ENCODE measurements at places on chromosomes 4 and X.

GRCh38 chr4:47882228-47882627, 32.2 kb downstream of the NFXL1 start:
- no peak for DNase-seq

- no peak for DNase-seq
Observed at GRCh38 chr4:5709207-5709575, 832 bp upstream of the EVC2 start.

DNA sequence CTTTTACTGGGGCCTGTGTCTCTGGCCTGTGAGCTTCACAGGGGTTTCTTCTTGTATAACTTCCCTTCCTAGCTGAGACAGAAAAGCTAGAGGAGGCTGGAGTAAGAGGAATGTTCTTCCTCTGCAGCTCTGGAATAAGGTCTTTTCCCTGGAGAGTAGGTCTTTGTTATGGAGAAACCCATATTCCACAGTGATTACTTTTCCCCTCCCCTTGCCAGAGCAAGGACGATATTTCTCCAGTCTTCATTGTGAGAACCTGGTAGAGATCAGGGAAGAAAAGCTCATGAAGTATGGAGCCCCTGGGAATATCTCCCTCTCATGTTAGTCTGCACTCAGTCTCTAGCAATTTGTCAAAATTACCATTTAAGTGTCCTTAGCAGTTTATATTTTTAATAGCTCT, 18.7 kb upstream of the GLRB start:
- no peak for DNase-seq

- no peak for DNase-seq
Observed at GRCh38 chrX:18647621-18648020, 24.3 kb downstream of the RS1 start.

- DNase-seq, result no peak
Observed at GRCh38 chr4:35526456-35526855, 717.9 kb downstream of the ARAP2 start.

GRCh38 chr4:57148831-57149505, 38.8 kb upstream of the IGFBP7 start:
- DNase-seq, result no peak

- DNase-seq, result peak; percentile 24
Observed at GRCh38 chrX:115679460-115679859, 118.5 kb downstream of the PLS3 start.

GRCh38 chr4:81617545-81617944, 145.8 kb upstream of the RASGEF1B start:
- DNase-seq, result no peak

GRCh38 chr4:99754756-99755155, 61.9 kb upstream of the DAPP1 start:
- DNase-seq, result no peak

- peak; percentile 84 for DNase-seq
Observed at GRCh38 chr4:38529189-38530115, 134.5 kb upstream of the KLF3 start.

DNA sequence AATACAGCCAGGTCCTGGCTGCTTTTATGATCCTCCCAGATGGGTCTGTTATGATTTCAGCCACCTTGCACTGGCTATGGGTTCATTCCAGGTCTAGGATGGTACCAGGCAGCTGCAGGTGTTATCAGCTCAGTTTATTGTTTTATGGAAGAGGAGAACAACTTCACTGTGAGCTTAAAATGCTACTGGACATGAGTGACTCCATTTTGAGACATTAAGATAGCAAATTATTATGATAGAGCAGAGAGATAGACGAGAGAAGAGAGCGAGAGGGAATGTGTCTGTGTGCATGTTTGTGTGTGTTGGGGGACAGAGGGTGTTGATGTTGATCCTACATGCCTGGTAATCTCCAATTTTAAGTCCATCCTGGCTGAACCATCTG, 820.2 kb downstream of the FSTL5 start:
- no peak for DNase-seq

DNA sequence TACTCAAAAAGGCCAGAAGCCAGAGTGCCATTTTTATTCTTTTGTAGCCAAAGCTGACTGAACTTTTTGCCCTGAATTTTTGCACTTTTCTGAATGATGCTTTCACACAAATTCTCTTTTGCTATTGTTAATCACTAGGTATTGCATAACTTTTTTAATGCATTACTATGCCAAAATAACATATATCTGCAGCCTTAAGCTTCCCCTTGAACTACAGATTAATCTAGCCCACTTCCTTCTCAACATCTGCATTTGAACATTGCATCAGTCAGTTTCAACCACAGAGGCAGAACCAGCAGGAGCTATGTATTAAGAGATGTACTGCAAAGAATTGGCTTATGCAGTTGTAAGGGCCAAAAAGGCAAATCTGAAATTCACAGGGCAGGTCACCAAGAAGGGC, 197.6 kb upstream of the GYPA start:
- no peak for DNase-seq

GRCh38 chr4:567457-568350, 8.4 kb downstream of the TMEM271 start:
- DNase-seq, result no peak

DNA sequence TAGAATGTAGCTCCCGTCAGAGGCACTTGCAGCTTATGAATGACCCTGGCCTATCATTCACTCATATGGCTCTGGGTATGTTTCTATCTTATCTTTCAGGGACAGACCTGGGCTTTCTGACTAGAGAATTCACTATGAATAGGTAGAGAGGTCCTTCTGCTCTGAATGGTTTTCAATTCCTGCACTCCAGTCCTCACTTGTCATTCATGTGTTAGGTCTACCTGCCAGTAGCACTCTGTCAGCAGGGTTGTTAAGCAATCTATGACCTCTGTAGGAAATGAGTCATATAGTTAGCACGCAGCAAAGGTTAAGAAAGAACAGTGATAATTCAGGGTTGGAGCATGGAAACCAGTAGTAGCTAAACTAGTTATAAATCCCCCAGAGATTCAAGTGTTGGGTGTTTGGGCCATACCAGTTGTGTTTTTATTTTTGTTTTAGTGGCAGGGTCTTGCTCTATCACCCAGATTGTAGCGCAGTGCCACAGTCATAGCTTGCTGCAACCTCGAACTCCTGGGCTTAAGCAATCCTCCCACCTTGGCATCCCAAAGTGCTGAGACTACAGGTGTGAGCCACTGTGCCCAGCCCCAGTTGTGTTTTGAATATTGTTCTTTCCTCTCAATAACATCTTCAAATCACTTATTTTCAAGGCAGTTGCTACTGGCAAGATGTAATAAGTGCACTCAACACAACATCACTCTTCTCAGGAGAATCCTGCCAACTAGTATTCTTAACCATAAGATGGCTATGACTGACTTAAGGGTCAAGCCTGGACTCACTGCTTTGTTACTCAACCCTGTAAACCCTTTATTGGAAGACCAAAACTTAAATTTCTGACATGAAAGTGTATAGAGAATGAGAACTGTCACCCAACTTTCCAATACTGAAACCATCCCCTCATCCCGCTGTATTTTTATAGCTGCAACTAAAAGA, 25.1 kb downstream of the ARL13A start:
- no peak for DNase-seq

DNA sequence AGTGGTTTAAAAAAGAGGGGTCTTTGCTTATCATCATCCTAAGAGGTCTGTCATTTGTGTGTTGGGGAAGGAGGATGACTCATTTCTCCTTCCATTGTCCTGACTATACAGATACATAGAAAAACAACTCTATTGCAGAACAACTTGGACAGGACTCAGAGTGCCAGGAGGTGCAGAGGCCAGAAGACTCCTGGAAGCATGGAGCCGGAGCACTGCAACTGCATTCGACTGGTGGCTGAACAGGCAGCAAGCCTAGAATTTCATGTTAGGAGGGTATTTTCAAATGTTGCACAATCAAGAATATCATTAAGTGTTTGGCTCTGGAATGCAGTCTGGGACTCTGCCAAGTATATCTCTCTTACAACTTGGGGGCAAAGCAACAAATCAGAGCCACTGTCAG, 35.0 kb upstream of the MAML3 start:
- DNase-seq, result no peak

GRCh38 chr4:158214856-158215255, 4.6 kb downstream of the TMEM144 start:
- no peak for DNase-seq

- DNase-seq, result no peak
Observed at GRCh38 chr4:19577097-19577496, 674.6 kb upstream of the SLIT2 start.

DNA sequence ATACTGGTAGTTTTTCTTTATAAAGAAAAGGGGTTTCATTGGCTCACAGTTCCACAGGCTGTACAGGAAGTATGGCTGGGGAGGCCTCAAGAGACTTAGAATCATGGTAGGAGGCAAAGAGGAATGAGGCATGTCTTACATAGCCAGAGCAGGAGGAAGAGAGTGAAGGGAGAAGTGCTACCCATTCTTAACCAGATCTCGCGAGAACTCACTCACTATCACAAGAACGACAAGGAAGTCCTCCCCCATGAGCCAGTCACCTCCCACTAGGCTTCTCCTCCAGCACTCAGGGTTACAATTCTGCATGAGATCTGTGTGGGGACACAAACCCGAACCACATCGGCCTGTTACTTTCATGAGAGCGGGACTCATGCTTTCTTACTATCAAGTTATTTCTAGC, 240.5 kb downstream of the TENM3 start:
- no peak for DNase-seq

DNA sequence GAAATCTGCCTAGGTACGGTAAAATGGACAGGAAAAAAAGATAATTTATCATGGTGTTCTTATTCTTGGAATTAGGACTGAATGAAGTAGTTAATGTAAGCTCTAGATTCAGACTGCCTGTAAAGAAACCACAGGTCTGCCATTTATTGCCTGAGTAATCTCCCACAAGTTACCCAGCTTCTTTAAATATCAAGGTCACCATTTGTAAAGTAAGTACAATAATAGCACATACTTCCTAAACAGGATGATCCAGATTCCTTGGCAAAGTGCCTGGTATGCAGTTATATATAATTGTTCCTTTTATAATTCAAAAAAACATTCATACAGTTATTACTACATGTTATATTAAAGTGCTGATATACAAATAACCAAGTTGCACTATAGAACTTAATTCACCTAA, 368.6 kb downstream of the HNRNPD start:
- DNase-seq, result no peak

DNA sequence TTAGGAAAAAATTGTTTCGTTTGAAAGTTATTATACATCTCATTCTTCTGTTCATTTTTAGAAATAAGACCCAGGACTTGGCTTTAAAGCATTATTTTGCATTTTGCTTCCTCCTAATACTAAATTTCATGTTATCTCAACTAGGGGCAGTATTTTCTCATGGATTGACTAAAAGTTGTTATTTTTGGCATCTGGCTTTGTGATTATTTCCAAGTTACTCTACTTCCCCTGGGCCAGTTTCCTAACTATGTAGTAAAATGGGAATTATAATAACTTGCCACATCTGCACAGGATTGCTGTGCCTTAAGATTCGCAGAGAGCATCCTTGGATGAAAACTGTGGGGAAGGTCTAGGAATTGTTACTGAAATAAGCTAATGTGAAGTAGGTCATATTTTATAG, 3.0 kb downstream of the RBPJ start:
- DNase-seq, result no peak

GRCh38 chrX:153873282-153874084, 12.5 kb downstream of the L1CAM start:
- no peak for DNase-seq

- DNase-seq, result no peak
Observed at GRCh38 chr4:114226968-114227760, 247.7 kb upstream of the ARSJ start.

DNA sequence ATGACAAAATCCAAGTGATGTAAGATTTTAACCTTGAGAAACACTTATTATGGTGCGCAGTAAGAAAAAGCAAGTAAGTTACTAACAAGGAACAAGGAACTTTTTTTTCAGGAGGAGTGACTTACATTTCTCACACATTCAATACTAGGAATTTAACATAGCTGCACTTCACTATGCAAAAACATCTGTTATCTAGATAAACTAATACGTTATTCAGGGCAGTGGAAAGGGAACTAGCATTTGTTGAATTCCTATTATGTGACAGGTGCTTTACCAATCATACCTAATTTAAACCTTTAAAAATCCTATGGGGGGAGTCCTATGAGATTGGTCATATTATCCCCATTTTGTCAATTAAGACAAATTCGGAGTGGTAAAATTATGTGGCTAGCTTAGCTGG, 238.0 kb downstream of the NR3C2 start:
- no peak for DNase-seq

DNA sequence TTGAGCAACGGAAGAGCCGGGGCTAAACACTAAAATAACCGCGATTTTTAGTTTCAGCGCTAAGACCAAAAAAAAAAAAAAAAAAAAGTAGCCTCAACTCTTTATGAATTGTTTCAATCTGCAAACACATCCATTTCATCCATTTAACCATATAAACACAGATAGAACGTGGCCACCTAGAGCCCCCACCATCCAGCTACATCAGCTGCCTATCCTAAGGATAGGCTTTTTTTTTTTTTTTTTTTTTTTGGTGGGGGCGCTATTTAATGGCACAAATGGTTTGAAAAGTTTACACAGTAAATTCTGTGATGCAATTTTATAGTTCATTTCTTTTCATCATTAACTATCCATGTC, 492 bp upstream of the HDAC8 start:
- no peak for DNase-seq

- DNase-seq, result no peak
Observed at GRCh38 chr4:88315460-88316017, 31.2 kb upstream of the PPM1K start.

GRCh38 chrX:139826065-139827044, 106.5 kb downstream of the ATP11C start:
- DNase-seq, result no peak

- no peak for DNase-seq
Observed at GRCh38 chr4:88010966-88011365, 3.5 kb downstream of the PKD2 start.

GRCh38 chr4:48329193-48329592, 12.1 kb upstream of the SLAIN2 start:
- DNase-seq, result no peak

Data from COR-L47 (cell line).